ENCODE measurements at places on chromosomes 12 and 14.

- DNase-seq, result no peak
These were observed 438.4 kb downstream of the RAD51B start for GRCh38 chr14:68257969-68258368.

DNA sequence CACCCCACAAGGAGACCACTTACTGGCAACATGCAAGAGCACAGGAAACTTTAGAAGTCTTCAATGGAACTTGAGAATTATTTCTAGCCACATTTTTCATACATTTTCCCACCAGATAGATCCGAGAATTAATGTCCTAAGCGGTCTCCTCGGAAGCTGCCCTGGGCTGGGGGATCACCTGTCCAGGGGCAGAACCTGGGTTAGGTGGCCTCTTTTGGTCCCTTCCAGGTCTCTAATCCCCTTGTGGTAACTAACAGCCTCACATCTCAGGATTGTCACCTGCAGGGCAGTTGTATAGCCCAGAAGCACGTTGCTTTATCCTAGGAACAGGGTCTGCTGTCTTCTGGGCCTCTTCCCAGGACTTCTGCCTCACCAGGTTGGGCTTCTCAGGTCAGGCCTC, 38.7 kb upstream of the PRMT8 start:
- no peak for DNase-seq

DNA sequence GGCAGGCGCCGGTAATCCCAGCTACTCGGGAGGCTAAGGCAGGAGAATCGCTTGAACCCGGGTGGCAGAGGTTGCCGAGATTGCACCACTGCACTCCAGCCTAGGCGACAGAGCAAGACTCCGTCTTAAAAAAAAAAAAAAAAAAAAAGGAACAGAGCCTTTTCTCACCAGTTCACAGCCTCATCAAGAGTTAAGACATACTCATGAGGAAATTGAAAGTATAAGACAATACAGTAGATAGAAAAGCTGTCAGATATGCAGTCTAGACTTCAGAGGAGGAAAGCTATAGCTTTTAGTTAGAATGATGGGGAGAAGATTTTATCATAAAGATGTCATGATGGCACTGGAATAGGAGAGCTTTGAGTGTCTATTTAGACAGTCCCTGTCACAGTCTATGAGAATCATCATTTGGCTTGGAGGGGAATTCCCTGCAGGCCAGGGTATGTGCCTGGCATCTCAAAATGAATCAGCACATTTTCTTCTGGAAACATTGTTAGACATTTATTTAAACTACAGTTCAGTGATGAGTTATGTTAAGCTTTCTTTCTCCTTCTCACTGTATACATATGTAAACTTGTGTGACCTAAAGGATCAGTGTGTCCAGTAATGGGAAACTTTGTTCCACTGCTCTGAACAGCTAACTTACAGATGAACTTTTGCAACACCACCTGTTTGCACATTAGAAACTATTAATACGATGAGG, 2.9 kb upstream of the RAB35 start:
- peak; percentile 38 for DNase-seq

GRCh38 chr12:68557011-68557730, 53.5 kb upstream of the RAP1B start:
- no peak for DNase-seq

DNA sequence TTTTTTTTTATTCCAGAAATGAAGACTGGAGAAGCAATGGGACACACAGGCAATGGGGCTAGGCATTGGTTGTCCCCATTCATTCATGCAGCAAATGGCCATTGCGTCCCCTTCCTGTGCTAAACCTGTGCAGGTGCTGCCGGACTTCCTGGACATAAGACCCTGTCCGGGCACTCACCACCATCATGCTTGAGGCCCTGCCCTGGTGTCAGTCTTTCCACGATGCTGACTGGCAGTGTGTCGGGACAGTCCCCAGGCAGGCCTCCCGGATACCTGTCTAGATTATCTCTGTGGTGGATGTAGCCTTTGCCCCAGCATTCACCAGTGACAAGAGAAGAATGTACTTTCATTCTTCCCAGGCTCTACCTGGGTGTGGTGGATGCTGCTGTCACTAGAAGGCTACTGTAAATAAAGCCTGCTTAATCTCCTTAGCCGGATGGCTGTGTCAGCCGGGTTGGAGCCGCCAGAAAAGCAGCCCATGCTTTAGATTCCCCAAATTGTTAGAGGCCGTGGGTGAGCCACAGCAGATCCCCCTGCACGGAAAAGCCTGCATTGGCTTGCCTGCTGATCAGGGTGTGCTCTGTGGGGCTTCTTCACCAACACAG, 94.5 kb upstream of the PARP11 start:
- no peak for DNase-seq

DNA sequence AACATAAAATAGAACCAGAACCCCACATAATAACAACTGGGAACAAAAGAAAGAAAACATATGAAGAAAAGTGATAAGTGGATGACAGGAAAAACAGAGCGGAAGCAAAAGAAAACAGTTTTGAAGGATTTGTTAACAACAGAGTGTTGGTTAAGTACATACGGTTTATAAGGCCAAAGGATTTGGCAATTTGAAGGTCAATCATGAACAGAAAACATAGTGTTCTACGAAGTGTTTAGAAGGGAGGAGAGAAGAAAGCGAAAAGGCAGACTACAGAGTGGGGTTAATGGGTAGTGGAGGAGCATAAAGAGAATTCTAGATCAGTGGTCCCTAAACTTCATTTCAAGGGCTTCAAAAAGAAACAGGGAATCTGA, 3.9 kb upstream of the AP4S1 start:
- no peak for DNase-seq

DNA sequence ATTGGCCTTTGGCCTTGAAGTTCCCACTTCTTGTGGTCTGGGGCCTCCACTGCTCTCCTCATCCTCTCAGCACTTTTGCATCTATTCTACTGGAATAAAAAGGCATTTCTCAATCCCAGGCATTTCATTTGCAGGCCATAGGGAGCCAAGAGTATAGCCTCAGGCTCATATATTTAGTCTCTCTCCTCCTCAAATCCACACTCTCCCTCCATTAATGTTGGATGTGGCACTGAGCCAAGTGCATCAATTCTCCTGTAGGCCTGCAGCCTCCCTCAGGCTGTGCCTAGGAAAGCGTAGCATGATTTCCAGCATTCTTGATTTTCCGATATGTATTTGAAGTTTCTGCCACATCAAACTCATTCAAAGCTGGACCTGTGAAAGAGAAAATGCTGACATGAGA, 211.5 kb upstream of the CPNE8 start:
- DNase-seq, result no peak

Measured in activated naive CD8-positive, alpha-beta T cell treated with anti-CD3 and anti-CD28 coated beads for 36 hours (primary cell).